NCI-H748 treated with DMSO at 0.1 percent for 48 hours (cell line): ENCODE measurements at places on chromosomes 16 and 17.

GRCh38 chr17:30961209-30962188, 9.3 kb upstream of the RNF135 start:
- no peak for DNase-seq

- no peak for DNase-seq
Measured at GRCh38 chr17:45101883-45102811, 30.2 kb downstream of the PLCD3 start.

DNA sequence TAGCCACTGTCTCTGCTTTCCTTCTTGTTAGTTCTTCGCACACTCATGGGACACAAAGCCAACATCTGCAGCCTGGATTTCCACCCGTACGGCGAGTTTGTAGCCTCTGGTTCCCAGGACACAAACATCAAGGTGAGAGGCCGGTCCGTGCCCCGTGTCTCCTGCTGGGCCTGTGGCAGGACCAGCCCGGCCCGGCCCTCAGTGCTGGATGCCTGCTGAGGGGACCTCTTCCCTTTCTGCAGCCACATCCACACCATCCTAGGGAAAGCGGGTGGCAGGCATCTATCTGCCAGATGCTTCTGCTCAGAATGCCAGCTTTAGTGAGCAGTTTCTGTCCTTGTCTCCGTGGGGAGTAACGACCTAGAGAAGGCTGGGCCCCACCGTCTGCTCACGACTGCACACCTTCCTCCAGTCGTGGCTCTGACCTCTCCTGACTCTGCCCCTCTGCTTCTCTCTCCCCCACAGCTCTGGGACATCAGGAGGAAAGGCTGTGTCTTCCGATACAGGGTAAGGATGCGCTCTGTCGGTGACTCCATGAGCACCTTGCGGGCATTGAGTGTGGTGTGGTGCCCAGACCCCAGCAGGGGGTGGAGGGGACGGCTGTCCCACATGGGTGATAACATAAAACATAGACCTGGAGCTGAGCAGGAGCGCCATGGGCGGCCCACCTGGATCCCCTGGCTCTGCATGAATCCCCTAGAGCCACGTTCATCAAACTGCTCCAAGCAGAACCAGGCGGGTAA, 15.4 kb downstream of the KATNB1 start:
- DNase-seq: no peak

DNA sequence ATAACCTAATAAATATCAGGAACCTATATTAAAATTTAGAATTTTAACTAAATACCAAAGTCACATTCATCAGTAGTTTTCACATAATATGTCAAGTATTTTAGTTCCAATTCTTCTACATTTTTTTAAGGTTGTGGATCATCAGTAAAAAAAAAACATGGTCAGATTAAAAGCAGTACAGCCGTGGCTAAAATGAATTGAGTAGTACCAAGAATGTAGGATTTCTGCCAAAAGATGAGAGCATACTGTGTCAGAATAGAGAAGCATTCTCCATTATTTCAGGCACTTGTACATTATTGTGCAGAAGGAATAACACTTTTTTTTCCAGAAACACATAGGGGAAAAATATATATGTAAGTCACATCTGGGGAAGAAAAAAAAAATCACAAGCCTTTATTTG, 1176.1 kb downstream of the CDH11 start:
- no peak for DNase-seq

GRCh38 chr16:81539009-81539758, 94.6 kb downstream of the CMIP start:
- no peak for DNase-seq

DNA sequence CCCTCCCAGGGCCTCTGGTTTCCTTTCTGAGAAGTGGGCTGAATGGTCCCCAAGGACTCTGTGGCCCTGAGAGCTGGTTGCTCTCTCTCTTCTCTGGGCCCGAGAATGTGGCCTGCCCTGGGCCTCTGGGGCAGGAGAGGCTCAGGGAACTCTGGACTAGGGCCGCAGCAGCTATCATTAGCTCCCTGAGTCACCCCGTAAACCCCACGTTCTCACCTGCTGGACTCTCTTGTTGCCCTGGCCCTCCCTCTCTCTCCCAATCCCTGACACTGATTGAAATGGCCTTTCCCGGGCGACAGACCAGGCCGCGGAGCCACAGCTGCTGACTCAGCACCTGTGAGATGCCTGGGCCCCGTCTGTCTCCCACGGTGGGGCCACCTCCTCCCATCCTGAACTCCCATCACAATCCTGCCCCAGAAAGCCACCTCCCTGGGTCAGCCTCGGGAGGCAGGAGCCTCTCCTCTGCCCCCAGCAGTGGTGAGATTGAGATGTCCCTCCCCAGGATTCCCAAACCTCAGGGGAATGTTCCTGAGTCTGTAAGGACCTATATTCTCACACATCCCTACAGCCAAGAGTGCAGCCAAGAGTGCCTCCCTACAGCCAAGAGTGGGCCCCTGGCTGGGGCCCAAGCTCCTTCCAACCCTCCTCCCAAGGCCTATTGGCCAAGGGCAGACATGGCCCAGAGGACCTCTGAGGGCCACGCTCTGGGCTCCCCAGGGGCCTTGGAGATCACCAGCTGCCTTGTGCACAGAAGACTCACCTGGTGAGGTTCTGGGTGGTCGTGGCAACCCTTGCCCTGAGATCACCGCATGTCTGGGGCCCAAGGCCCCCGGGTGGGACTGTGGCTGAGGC, 470 bp downstream of the TRPV3 start:
- no peak for DNase-seq

DNA sequence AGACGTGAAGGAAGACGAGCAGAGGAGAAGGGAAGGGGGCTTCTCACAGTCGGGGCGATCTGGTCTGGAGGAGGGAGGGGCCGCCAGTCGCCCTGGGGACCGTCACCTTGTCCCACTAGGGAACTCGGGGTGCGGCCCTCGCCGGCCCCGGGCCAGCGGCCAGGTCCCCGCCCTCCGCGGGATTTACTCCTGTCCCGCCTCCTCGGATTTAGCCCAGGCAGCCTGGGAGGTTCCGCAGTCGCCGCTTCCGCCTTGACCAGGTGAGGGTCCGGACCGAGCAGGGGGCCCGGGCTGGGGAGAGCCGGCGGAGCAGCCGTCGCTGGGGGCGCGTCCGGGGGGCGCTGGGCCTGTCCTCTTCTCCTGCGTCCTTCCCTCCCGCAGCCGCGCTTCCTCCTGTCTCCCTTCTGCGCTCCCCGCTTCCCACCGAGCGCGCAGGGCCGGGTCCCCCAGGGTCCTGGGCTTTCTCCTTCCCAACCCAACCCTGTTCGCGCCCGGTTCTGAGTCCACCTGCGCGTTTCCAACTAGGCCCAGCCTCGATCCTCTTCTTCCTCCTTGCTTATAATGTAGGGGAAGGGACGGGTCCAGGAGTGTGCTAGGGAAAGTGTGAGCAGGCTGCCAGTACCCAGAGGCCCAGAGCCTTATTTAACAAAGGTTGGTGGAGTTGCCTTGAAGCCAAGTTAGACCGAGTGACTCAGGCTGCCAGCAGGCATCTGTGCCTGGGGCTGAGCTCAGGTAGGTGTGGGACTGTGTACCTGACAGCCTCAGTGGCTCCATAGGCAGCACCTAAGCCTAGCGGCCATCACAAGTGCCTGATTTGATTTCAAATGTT, at the start of gene TNK1:
TNK1 (plus strand) TSS at position 235 of the 829 bp plus-strand sequence. CDS start 1,838 bp downstream, outside the sequence.
- peak; percentile 35 for DNase-seq

- no peak for DNase-seq
Measured at GRCh38 chr17:76866774-76867577, 1.2 kb upstream of the MGAT5B start.

DNA sequence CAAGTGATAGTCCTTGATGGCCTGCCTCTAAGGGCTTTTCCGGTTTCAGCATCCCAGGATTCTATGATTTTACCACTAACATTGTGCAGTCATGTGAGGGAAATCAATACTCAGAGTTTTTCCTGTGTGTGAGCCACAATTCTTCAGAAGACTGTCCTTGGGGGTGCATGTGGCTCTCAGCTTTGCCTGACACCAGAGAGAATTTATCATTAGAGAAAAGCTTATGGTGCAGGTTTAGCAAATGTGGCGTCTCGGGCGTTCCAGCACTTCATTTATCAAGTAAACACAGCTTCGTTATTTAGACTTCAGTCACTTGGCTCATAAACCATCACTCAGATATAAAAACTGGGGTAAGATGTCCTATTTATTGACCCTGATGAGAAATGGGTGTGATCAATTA, 62.8 kb downstream of the SPACA3 start:
- no peak for DNase-seq

DNA sequence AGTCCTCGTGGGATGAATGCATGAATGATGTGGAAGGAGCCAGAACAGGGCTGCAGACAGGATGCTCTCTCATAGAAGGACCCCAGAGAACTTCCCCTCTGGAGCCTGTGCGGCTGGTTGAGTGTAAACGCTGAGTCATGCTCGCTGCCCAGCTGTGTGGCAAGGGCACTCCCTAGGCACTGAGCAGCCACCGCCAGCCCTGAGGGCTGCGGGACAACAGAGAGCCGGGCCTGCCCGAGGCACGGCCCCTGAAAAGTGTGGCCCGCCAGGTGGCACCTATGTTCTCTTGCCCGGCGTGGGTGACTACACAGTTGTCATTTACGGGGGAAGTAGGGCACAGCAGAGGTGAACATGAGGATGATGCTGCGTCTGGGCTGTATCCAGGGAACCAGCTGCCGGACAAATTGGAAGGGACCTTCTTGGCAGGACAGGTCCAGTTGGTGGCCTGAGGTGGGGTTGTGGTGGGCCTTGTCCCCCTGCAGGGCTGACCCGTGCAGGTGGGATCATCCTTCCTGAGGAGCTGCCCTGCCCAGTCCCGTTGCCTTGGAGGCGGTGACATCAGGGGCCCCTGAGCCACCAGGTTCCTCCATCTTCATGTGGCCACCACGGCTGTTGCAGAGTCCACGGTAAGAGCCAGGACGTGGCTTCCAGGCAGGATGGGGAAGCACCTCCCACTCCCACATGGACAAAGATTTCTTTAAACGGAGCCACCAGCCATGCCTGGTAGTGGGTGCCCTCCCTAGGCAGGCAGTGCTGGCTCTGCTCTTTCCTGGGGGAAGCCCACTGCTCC, 94.8 kb upstream of the CBX4 start:
- no peak for DNase-seq

DNA sequence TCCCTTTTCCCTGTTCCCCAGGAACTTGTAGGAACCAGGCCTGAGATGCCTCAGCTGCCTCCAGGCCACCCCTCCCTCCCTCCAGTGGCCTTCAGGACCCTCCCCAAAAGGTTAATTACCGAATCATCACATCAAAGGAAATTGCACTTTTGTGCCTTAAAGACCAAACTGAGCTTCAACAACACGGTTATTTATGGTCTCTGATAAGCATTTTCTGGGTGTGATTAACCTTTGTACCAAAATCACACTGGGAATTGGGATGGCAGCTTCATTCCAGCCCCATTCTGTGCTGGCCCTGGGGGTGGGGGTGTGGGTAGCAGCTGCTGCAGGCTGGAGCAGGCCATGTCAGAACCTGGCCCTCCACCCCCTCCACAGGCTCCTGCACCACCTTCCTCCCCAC, 16.7 kb downstream of the CRHR1 start:
- DNase-seq: no peak

DNA sequence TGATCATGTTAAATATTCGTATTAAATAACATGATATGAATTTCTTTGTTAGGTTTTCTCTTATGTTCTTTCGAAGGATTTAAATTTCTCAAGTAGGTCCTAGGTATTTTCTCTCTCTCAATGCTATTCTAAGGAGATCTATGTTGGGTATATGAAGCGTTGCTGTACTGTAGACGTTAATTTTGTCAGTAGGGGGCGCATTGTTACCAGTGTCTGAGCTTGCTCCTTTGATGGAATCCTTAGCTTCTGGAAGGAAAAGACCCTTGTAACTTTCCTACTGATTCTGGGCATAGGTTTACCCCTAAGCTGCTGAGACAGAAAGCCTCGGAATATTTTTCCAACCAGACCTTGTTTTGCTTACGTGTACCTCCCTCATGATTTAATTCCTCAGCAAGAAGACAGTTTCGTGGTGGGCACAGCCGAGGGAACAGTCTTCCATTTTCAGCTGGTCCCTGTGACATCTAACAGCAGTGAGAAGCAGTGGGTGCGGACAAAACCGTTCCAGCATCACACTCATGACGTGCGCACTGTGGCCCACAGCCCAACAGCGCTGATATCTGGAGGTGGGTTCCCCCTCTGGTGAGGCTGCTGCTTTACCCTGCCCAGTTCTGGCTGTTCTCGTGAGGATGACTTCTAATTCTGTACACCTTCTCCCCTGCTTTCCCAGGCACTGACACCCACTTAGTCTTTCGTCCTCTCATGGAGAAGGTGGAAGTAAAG, 17.9 kb downstream of the UTP4 start:
- peak; percentile 6 for DNase-seq

DNA sequence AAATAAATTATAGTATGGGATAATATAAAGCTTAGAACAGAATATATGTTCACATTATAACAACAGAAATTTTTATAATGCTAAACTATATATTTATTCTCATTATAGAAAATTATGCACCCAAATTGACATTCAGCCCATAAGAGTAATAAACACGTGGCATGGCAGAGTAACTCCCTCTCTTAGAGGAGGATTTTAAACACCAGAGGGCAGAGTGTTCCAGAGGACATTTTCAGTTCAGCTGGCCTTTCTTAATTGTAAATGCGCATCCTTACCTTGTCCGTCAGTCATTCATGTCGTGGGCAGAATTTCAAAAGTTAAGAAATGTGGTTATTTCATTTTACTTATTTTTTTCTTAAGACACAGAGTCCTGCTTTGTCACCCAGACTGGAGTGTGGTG, 147.1 kb downstream of the TANC2 start:
- DNase-seq: no peak

GRCh38 chr16:64771273-64771672, 350.6 kb downstream of the CDH11 start:
- DNase-seq: no peak

DNA sequence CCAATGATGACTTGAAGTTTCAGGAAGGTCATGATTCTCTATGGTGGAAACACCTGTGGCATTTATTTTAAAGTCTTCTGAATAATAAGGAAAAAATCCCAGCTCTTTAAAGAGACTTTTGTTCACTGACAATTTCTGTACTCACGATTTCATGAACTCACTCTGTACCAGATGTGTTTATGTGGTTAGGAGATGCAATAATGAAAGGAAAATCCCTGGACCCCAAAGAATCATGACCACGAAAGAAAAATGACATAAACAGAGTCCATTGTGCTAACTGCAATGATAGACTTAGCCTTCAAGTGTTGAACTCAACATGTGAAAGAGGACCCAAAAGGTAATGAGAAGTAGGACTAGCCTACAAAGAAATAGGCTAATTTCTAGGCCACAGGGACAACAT, 947.5 kb downstream of the CDH11 start:
- DNase-seq: no peak

GRCh38 chr16:83336603-83337002, 471.2 kb upstream of the HSBP1 start:
- DNase-seq: no peak

GRCh38 chr17:41020336-41020735, 6.7 kb downstream of the KRTAP1-5 start:
- DNase-seq: peak; percentile 44

DNA sequence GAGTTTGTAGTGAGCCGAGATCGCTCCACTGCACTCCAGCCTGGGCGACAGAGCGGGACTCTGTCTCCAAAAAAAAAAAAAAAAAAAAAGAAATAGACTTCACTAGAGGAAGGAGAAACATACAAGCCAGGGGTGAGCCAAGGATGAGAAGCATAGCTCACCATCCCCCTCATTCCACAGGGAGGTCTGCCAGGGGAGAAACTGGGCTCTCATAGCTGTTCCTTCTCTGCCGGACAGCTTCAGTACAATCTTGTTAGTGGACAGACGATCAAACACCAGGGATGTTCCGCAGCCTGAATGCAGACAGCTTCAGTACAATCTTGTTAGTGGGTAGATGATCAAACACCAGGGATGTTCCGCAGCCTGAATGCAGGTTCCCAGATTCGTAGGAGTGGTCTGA, 509.6 kb downstream of the CDH13 start:
- no peak for DNase-seq
